ENCODE measurements at places on chromosomes 12 and 14. TPM values are rescaled to one million over a fixed set of nuclear protein-coding genes. Genes with fewer than 3 reads are reported as not detected.
A peak's percentile ranks its signal among the peaks of the same experiment; 100 is the strongest.

The GSKIP gene
- 20.5 TPM for total RNA-seq

The SMOC1 gene
- total RNA-seq, result 1.4 TPM

The KRT78 gene
- not detected for total RNA-seq

DNA sequence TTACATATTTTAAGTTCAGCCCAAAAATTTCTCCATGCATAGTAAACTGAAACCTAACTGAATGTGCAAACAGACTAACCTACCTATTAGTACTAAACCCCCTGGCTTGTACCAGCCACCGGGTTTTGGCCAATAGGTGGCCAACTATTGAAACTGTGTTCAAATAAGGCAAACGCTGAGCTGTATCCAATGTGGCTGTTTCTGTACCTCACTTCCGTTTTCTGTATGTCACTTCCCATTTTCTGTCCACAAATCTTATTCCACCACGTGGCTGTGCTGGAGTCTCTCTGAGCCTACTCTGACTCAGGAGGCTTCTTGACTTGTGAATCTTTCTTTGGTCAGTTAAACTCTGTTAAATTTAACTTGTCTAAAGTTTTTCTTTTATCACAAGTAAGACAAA is 6.0 kb upstream of the FBXO34 start:
- no peak for DNase-seq

DNA sequence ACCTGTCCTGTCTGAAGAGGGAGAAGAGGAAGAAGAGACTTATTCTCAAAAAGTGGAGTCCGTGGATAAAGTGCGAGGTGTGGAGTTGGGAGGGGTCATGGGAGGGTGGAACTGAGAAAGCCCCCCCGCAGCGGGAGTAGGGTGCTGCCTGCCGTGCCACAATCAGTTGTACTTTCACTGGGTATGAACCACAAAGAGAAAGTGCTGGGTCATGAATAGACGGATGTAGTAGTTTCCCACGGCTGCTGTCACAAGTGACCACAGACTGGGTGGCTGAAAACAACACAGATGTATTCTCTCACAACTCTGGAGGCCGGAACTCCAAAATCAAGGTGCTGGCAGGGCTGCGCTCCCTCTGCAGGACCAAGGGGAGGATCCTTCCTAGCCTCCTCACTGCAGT is 5.5 kb downstream of the DNAH10 start:
- no peak for DNase-seq

DNA sequence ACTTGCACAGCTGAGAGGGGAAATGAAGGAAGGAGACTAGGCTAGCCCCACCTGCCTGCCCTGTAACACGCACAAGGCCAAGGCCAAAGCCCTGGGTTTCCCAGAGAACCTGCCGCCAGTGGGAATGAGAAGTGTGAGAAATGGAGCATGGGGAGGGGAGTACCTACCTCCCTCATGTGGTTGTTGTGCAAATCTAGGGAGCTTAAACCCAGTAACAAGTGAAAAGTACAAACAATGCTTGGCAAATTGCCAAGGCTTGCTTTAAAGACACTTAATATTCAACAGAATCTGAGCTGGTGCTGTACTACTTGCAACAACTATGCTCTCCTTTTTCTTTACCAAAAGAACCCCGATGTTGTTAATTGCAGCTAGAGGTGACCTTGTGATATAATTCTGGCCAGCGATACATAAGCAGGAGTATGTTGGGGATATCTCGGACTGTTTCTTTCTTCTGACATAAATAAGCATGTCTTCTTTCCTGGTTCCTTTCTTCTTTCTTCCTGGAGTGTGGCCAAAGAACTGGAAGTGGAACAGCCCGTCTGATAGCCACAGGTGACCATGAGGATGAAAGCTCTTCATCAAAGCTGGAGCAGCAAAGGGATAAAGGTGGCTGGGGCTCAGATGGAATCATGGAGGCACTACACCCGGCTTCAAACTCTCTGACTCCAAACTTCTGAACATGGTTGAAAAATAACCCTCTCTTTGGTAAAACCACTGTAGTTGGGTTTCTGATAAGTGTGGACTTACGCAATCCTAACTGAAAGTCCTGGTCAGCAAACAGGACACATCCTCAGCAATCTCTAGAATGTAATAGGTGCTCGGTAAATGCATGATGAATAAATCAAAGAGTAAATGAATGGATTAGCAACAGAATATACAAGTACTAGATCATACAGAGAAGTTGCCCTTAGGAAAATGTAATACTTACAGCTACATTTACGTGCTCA is 207.9 kb downstream of the NUAK1 start:
- no peak for DNase-seq

DNA sequence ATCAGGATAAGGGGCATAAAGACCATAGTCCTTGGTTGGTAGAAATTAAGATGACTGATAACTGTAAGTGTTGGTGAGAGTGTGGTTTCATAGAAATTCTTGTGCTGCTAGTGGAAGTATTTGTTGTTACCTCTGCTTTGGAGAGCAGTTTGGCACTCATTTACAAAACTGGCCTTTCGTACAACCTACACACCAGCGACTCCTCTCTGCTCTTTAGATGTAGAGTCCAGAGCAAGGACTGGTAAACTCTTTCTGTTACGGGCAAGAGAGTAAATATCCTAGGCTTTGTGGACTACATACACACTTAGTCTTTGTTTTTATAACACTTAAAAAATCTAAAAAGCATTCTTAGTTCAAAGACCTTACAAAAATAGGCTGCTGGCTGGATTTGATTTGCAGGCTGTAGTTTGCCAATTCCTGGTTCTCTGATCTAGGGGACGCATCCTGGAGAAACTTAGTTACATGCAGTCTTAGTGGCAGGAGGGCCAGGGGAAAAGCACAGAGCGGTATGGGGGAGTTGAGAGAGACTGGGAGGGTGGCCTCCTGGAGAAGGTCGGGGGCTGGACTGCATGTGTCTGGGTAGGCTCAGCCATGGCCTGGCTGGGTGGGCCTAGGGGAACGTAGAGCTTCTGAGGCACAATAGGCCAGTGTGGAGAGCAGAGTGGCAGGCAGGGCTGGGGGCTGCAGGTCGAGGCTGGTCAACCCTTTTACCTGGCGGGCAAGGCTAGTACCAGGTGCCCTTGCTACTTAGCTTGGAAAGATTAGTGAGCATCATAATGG is 55.3 kb upstream of the AMN start:
- DNase-seq, result no peak

DNA sequence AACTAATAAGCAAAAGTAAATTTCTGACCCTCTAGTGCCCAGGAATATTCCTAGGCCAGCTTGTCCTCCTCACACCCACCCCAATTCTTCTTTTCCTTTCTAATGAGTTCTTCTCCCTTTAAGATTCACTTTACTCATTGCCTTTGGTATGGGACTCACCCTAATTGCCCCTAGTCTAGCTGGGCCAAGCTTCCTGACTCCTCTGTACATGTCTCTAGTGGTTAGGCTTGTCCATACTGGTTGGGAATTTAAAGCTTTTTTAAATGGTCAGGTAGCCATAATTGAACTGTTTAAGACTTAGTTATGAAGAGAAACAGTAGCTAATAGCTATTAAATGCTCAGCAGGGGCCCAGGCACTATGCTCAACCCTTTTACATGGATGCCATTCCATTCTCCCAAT is 248.2 kb downstream of the C12orf42 start:
- no peak for DNase-seq

DNA sequence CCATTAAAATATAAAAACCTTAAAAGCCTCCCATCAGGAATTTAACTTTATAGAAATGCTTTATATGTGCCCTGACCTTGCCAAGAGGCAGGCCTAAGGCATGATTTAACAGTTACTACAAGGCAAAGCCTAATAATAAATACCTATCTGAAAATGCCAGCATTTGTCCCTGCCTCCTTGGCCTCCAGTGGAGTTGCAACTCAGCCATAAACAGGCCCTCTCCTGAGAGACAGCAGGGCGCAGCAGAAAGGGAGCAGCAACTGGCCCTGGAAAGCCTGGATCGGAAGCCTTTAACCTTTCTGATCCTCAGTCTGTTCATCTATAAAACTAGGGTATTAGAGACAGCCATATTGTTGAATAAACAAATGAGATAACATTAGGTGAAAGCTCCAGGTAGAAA is 324.4 kb downstream of the PAWR start:
- DNase-seq, result peak; percentile 5

DNA sequence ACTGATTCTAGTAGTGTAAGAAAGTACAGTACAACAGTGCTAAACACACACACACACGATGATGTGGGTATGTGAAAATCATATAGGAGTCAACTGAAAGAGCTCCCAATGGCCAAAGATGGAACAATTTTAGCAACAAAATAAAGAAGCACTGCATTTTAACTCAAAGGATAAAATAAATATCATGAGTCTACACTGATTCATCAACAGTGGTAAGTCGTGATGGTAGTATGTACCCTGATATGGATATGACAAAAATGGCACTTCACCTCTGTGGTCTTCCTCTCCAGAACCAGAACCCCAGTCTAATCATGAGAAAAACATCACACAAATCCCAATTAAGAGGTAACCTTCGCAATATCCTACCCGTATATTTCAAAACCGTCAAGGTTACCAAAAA is 41.4 kb upstream of the TBPL2 start:
- DNase-seq, result no peak

- DNase-seq, result no peak
These were observed 21.4 kb upstream of the SEL1L start for GRCh38 chr14:81555051-81555450.

GRCh38 chr12:95173392-95174251 is 43.6 kb downstream of the FGD6 start:
- peak; percentile 84 for DNase-seq
